ENCODE measurements at places on chromosomes 4 and X.

- H3K4me1 ChIP-seq: peaks cover 7% of the 10 kb centered on the region
- H3K36me3 ChIP-seq: no peaks in the 10 kb centered on the region
- no peaks in the 10 kb centered on the region for H3K27me3 ChIP-seq
- no peak for DNase-seq
Measured at GRCh38 chr4:159178979-159179969, 76.4 kb downstream of the RAPGEF2 start.

DNA sequence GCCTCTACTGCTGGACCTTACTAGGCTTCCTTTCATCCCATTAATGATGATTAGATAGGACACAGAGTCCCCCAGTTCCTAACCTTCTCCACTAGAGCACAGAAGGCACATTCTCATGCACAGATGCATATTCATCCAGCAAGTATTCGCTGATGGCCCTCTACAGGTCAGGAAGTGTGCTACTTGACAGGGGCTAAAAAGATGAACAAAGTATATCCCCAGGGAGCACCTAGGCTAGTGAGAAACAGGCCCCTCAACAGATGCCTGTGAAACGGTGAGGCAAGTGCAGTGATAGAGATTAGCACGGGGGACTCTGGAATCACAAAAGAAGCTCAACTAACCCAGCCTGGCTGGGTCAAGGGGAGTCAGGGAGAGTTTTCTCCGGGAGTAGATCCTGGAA, 95.8 kb downstream of the MGST2 start:
- H3K36me3 ChIP-seq: no peaks in the 10 kb centered on the region
- no peak overlapping the region for H3K4me3 ChIP-seq

DNA sequence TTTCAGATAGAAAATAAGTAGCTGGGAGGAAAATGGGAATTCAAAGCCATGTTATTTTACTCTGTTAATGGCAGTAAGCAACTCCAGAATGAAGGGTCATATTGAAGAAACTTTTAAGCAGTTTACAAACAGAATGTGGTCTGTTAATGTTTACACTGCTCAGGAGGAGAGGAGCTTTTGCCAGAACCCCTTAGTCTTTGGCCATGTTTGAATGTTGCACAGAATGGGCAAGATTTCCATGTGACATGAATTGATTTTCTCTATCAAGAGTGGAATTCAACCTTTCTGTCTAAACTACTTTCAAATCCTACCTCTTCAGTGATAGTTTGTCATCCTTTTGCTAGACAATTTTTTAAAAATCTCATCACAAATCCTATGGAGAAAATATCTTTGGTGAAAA, 115.8 kb upstream of the DGKK start:
- H3K27ac ChIP-seq: no peak overlapping the region
- no peak for DNase-seq
- H3K36me3 ChIP-seq: no peaks in the 10 kb centered on the region
- no peak overlapping the region for H3K4me3 ChIP-seq
- H3K27me3 ChIP-seq: peaks cover 4% of the 10 kb centered on the region

DNA sequence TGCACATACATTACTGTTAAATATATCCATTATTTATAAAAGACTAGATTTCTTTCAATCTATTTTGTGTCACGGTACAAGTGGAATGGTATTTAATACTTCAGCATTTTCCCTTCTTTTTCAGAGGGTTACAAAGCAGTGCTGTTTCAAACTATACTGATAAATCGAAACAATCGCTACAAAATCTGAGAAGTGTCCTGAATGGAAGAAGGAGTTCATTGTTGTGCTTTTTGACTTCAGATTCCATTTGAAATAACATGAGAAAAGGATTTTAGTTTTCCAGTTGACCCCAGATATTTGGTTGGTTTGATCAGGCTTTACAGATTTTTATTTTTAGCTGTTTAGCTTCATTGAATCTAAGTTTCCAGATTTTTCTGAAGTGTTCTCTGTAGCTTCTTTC, 292.1 kb upstream of the ANKRD50 start:
- H3K4me1 ChIP-seq: no peaks in the 10 kb centered on the region
- DNase-seq: no peak
- H3K36me3 ChIP-seq: no peaks in the 10 kb centered on the region
- no peak overlapping the region for H3K27ac ChIP-seq

- H3K27ac ChIP-seq: no peak overlapping the region
- H3K4me3 ChIP-seq: no peak overlapping the region
- H3K27me3 ChIP-seq: no peaks in the 10 kb centered on the region
- H3K36me3 ChIP-seq: no peaks in the 10 kb centered on the region
- no peaks in the 10 kb centered on the region for H3K4me1 ChIP-seq
- DNase-seq: peak; percentile 89
Measured at GRCh38 chr4:173794662-173795061, 264.6 kb upstream of the HAND2 start.

- H3K27ac ChIP-seq: no peak overlapping the region
- DNase-seq: no peak
- H3K4me1 ChIP-seq: peaks cover 6% of the 10 kb centered on the region
- no peak overlapping the region for H3K4me3 ChIP-seq
- no peaks in the 10 kb centered on the region for H3K36me3 ChIP-seq
Measured at GRCh38 chr4:143339497-143339896, 2.8 kb downstream of the GAB1 start.

DNA sequence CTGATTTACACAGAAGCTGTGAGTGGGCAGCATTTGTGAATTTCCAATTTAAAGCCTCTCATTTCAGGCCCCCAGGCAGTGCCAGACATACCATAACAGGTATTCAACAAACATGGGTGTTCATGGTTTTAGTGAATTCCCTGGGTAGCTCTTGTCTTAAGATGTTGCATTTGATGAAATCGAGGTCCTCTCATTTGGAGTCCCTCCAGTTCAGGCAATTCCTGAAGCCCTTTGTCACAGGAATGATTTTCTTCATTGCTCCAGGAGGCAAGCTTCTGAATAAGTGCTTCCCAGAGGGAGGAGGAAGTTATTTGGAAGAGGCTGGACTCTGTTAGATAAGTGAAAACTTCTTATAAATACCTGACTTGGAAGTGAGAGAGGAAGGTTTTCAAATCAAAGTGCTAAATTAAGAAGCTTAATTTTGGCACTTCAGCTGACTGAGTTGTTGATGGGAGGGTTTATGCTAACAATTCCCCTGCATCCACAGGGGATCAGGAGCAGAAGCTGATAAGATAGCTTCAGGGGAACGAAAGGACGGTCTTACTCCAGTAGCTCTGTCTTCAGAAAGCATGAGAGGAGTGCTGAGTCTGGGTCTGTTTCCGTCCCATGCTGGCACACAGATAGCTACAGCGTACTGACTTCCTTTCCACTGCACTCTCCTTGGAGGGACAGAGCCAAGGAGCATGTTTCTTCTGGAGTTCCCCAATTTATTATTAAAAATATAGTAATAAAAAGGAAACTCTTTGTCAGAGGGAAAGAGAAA, 543.1 kb downstream of the GBA3 start:
- no peaks in the 10 kb centered on the region for H3K4me1 ChIP-seq
- DNase-seq: no peak
- no peak overlapping the region for H3K27ac ChIP-seq
- H3K27me3 ChIP-seq: no peaks in the 10 kb centered on the region

- H3K36me3 ChIP-seq: no peaks in the 10 kb centered on the region
- H3K27me3 ChIP-seq: no peaks in the 10 kb centered on the region
- peak overlapping the region; percentile 55 for H3K27ac ChIP-seq
- peak; percentile 82 for DNase-seq
- H3K4me3 ChIP-seq: no peak overlapping the region
Measured at GRCh38 chrX:53262918-53263394, 18.4 kb downstream of the IQSEC2 start.

- H3K27me3 ChIP-seq: no peaks in the 10 kb centered on the region
- no peak overlapping the region for H3K4me3 ChIP-seq
- H3K27ac ChIP-seq: no peak overlapping the region
- H3K4me1 ChIP-seq: no peaks in the 10 kb centered on the region
- DNase-seq: no peak
Measured at GRCh38 chr4:142960126-142960525, 114.0 kb upstream of the INPP4B start.

- no peak for DNase-seq
- H3K27ac ChIP-seq: no peak overlapping the region
- no peaks in the 10 kb centered on the region for H3K36me3 ChIP-seq
- no peaks in the 10 kb centered on the region for H3K4me1 ChIP-seq
- H3K4me3 ChIP-seq: no peak overlapping the region
Measured at GRCh38 chrX:21056622-21057021, 317.6 kb upstream of the CNKSR2 start.
